IPS DF 6.9 (cell line): ENCODE measurements at places on chromosomes 6 and 20.
A peak's percentile ranks its signal among the peaks of the same experiment; 100 is the strongest.

- H3K36me3 ChIP-seq: no peaks in the 10 kb centered on the region
- no peak overlapping the region for H3K27ac ChIP-seq
- no peaks in the 10 kb centered on the region for H3K27me3 ChIP-seq
- no peaks in the 10 kb centered on the region; the same call in 1 of the 2 replicates for H3K4me1 ChIP-seq
Measured at GRCh38 chr20:373171-373890, 7.2 kb upstream of the TRIB3 start.

DNA sequence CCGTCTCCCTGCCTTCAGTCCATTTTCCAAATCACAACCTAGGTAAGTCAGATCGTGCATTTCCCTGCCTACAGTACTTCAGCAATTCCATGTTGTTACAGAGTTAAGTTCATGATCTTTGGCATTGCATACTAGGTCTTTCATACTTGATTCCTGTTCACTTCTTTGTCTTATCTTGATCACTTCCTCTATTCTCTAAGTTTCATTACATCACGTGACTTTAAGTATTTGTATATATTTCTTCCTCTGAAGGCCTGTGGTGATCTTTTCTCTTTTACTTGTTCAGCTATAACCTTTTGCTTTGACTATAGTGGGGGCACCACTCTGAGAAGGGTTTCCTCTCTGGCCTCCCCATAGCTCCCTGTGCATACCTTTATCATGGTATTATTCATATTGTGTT lies 100.2 kb downstream of the TRMT11 start:
- no peak for DNase-seq
- H3K27me3 ChIP-seq: no peaks in the 10 kb centered on the region
- no peaks in the 10 kb centered on the region for H3K4me1 ChIP-seq
- no peak overlapping the region for H3K4me3 ChIP-seq
- H3K27ac ChIP-seq: no peak overlapping the region
- H3K36me3 ChIP-seq: no peaks in the 10 kb centered on the region

DNA sequence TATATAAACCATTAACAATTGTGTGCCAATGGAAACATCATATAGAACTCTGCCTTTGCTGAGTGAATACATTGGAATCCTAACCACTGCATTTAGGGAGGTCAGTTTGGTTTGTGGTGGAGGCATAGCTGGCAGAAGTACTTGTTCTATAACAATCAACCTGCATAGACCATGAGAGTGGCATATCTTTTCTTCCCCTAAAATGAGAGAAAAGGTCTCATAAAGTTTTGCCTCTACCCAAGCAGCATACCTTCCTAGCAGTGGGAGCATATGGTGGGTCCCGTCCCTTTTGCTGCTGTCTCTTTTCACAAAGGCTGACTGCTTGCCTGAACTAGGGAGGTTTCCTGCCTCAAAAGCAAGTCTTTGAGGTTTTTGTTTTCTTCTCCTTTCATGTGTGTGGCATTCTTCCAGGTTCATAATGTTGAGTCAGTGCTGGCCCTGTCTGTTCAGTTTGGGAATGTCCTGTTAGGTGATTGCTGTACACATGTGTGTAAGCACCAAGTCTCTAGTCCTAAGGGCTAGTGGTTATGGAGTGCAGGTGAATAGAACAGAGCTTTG lies 61.2 kb upstream of the SUPT3H start:
- no peaks in the 10 kb centered on the region for H3K36me3 ChIP-seq
- no peaks in the 10 kb centered on the region; the same call in 1 of the 2 replicates for H3K4me1 ChIP-seq
- H3K27me3 ChIP-seq: no peaks in the 10 kb centered on the region
- H3K4me3 ChIP-seq: no peak overlapping the region
- H3K27ac ChIP-seq: no peak overlapping the region

- no peaks in the 10 kb centered on the region for H3K36me3 ChIP-seq
- no peak for DNase-seq
- no peaks in the 10 kb centered on the region for H3K4me1 ChIP-seq
- no peak overlapping the region for H3K27ac ChIP-seq
- no peaks in the 10 kb centered on the region for H3K27me3 ChIP-seq
Measured at GRCh38 chr6:71463061-71463460, 174.4 kb downstream of the OGFRL1 start.

DNA sequence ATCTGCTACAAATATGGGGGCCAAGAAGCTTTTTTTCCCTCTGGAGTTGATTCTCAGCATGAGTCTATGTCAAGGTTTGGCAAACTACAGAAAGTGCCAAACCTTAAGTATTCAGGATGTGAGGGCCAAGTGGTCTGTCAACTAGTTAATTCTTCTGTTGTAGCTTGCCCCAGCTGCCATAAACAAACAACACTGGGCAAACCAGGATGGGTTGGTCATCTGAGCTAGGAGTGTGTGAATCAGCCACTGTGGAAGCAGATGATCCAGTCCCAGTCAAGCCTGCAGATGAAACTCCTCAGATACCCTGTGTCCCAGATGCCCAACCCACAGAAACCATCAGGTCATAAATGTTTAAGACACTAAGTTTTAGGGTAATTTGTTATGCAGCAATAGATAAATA lies 103.0 kb upstream of the MOCS1 start:
- DNase-seq: no peak
- no peak overlapping the region for H3K27ac ChIP-seq
- 0 out of 2 replicates have a peak, but pooled peaks cover 6% of the 10 kb centered on the region for H3K4me1 ChIP-seq

DNA sequence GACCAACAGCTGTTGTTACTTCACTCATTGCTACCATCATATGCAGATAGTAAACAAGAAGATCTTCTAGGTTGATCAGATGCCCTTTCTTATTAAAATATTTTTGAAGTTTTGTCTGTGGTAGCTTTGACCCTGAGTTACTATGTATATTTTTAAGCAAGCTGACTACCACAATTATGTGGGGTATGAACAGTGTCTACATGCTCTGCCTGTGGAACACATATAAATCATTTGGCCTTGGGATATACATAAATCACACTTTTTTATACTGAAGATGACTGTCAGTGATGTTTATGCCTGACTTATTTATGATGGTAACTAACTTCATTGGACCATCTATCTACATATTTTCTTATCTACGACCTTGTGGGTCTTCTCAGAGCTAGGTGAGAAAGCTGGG lies 44.2 kb downstream of the LIN28B start:
- no peak overlapping the region for H3K27ac ChIP-seq
- H3K4me1 ChIP-seq: no peaks in the 10 kb centered on the region
- no peak overlapping the region for H3K4me3 ChIP-seq
- no peak for DNase-seq

DNA sequence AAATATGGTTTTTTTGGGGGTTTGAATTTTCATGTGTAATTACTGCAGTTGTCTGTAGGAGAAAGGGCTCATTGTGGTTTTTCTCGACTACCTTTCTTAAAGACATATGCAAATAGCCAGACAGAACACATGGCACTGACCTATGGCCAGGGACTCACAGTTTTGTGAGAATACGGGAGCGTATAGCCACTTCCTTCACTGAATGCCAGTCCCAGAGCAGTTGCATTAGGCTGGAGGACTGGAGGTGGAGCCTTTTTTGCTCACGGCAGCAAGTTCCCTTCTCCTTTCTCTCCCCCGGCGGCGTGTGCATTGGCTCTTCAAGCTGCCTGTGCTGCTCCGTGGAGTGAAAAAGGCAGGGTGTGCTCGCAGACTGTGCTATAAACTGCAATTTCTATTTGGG lies 114.9 kb downstream of the AKAP7 start:
- no peaks in the 10 kb centered on the region for H3K36me3 ChIP-seq
- H3K4me3 ChIP-seq: peak overlapping the region; percentile 25; the same call in 1 of the 2 replicates
- H3K4me1 ChIP-seq: no peaks in the 10 kb centered on the region
- DNase-seq: peak; percentile 39
- H3K27ac ChIP-seq: no peak overlapping the region
